ENCODE measurements at places on chromosomes 11 and 22.
A peak's percentile ranks its signal among the peaks of the same experiment; 100 is the strongest.

- DNase-seq: peak; percentile 53
These were observed 39.7 kb upstream of the AKIP1 start for GRCh38 chr11:8871171-8871775.

DNA sequence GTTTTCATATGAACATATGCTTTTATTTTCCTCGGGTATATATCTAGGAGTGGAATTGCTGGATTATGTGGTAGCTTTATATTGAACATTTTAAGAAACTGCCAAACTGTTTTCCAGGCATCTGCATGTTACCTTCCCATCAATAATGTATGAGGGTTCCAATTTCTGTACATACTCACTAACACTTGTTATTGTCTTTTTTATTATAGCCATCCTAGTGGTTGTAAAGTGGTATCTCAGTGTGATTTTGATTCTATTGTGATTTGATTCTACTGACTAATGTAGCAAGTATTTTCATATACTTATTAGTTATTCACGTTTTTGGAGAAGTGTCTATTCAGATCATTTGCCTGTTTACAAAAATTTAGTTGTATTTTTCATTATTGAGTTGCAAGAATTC is 2.0 kb downstream of the ANO5 start:
- no peak for DNase-seq

GRCh38 chr11:124174001-124174583 is 9.1 kb upstream of the OR10D3 start:
- peak; percentile 43 for DNase-seq

GRCh38 chr22:17774206-17774925 is at the start of gene BID:
Gene BID (minus strand): TSS chr22:17774469. CDS start chr22:17750116, 24,353 bp downstream.
- DNase-seq: no peak

DNA sequence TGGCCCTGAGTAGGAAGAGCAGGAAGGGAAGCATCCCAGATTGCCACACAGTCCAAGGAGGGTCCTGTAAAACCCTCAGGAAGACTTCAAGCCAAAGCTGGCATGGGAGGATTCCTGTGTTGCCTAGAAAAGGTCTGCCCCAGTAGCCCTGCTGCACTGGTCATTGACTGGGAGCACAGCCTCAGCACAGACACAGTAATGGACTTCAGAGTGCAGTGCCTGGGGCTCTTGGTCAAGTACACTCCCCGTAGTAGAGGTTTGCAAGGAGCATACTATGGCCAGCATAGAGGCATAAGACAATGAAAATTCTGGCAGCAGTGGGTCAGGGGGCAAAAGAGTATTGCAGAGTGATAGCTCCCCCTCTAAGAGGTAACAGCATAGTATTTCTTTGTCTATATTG is 36.2 kb upstream of the FJX1 start:
- no peak for DNase-seq

DNA sequence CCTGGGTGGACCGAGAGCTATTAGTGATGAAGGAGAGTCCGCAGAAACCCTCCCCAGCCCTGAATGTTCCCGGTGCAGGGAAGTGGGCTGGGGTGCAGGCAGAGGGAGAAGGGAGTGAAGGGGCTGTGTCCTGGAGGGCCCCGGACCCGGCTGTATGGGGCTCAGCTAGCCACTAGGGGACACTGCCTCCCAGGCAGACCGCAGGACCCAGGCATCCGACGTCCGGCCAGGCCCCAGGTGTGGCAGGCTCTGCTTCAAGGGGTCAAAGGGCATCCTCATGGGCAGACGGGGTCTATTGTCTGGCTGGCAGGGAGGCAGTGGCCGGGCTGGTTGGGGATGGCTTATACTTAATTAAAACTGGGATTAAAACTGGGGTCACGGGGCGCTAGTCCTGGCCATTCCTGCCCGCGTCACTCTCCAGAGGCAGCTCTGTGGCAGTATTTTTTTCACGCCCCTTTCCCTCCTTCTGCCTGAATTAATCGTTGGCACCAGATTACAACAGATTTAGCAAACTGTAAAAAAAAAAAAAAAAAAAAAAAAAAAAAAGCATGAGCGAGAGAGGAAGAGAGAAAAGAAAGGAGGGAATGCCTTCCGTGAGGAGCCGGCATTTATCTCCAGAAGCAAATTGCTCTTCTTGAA is 5.1 kb downstream of the FLRT1 start:
- DNase-seq: no peak

DNA sequence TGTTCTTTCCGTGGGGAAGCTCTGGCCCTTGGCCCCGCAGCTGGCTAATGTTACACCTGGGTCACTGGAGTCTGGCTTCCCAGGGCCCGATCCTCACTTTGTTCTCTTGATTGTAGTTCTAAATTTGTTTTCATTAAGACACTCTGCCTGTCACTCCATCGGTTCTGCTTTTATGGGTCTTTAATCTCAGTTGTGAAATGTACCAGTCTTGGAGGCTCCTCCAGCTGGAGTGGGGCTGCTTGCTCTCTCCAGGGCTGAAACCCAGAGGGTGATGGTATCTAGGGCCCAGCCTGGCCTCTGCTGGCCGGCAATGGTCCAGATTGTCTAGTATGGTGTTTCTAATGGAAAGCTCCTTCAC is 352.9 kb downstream of the TENM4 start:
- no peak for DNase-seq
